Spleen (tissue), 13 donors: ENCODE measurements at places on chromosomes 12 and 14. TPM values are rescaled to one million over a fixed set of nuclear protein-coding genes. Genes with fewer than 3 reads are reported as not detected.

DNA sequence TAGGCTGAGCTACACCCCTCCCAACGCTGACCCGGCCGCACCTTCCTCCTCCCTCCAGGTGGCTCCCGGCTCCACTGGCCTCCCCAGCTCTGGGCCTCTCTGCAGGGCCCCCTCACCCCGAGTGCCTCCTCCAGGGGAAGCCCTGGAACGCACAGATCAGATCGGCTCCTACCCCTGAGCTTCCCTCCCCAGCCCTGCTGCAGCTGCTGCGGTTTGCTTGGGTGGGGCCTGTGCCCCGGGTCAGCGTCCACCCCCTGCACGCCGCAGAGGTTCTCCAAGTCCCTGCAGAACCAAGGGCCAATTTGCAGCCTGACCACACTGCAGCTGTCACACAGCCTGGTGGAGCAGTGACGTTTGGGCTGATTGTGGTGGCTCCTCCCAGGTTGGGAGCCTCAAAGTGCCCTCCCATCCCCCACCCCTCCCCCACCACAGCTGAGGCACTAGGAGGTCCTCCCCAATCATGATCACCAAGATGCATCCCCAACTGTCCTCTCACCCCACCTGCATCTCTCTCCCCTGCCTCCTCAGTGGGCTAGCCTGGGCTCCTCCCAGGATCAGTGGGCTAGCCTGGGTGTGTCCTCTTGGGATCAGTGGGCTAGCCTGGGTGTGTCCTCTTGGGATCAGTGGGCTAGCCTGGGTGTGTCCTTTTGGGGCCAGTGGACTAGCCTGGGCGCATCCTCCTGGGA, 12.8 kb upstream of the FBRSL1 start:
- no peak for DNase-seq

DNA sequence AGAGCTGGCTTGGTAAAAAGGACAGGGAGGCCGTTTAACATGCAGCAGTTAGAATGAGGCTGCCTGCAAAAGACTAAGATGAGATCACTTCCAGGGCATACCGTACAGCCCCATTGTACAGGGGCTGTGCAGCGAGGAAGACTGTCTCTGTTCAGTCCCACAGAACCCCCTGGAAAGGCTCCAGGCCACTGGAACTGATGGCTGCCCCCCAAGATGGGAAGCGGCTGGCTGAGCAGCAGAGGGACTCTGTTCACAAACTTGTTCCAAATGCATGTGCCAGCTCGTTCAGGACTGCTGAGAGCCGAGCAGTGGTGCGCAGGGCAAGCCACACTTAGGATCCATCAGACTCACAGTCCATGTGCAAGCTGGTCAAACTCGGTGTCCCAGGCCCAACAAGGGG, 82.9 kb downstream of the CHGA start:
- DNase-seq: no peak

The PDE3A gene
- polyA plus RNA-seq: 0.99 TPM

DNA sequence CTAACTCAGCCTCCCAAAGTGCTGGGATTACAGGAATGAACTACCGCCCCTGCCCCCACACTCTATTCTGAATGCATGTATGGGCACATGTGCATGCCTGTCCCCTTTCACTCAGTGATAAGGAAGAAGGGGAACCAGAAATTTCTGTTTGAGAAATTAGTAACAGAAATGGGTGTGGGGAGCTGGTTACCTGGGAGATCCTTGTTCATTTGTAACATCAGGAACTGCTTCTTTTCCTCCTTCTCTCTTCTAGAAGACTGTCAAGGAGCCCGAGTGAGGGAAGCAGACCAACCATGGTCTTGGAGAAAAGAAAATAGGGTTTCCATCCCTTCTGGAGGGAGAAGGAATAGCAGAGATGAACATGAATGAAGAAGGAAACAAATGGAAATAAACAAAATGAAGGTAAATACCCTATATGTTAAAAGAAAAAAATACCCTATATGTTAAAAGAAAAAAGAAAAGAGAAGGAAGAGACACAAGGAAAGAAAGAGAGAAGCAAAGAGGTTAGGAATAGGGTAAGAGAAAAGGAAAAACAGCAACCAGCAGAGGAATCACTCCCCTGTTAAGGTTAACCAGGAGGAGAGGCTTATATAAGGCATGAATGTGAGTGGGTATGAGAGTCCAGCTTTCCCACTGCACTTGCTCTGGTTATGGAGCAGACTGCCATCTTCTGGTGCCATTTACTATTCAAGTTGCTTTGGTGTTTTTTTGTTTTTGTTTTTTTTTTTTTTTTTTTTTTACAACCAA, 3.3 kb downstream of the PPP1R3E start:
- DNase-seq: no peak

GRCh38 chr12:48925304-48926011, at the start of gene FKBP11:
Gene FKBP11 (minus strand): TSS chr12:48925492. CDS start chr12:48925428, 64 bp downstream.
- peak; percentile 92 for DNase-seq
